ENCODE measurements at places on chromosomes 1 and 21. TPM values are rescaled to one million over a fixed set of nuclear protein-coding genes. Genes with fewer than 3 reads are reported as not detected.
A peak's percentile ranks its signal among the peaks of the same experiment; 100 is the strongest.

The MEX3A gene
- 0.30 TPM for total RNA-seq

The CFAP74 gene
- 17.8 TPM for total RNA-seq

The KRTAP21-3 gene
- total RNA-seq, result not detected

The AK5 gene
- total RNA-seq, result 0.74 TPM

The LRRC3 gene
- 4.5 TPM for total RNA-seq

The HMGCS2 gene
- total RNA-seq, result 1.5 TPM

The C2CD2 gene
- total RNA-seq, result 24.6 TPM

The GNAT2 gene
- 0.20 TPM for total RNA-seq

The CD1E gene
- 4.0 TPM for total RNA-seq

The EMC1 gene
- 65.0 TPM for total RNA-seq

The IVL gene
- total RNA-seq, result not detected

The CTSE gene
- 95.8 TPM for total RNA-seq

The TYW3 gene
- 17.6 TPM for total RNA-seq

- DNase-seq, result peak; percentile 83
Observed at GRCh38 chr1:982765-983436, 1.0 kb upstream of the PERM1 start.

GRCh38 chr1:153968408-153968807, 706 bp downstream of the CREB3L4 start:
- no peak for DNase-seq

GRCh38 chr1:219664310-219665029, 51.6 kb upstream of the ZC3H11B start:
- no peak for DNase-seq

GRCh38 chr1:5298376-5298775, 644.0 kb downstream of the AJAP1 start:
- DNase-seq, result no peak

DNA sequence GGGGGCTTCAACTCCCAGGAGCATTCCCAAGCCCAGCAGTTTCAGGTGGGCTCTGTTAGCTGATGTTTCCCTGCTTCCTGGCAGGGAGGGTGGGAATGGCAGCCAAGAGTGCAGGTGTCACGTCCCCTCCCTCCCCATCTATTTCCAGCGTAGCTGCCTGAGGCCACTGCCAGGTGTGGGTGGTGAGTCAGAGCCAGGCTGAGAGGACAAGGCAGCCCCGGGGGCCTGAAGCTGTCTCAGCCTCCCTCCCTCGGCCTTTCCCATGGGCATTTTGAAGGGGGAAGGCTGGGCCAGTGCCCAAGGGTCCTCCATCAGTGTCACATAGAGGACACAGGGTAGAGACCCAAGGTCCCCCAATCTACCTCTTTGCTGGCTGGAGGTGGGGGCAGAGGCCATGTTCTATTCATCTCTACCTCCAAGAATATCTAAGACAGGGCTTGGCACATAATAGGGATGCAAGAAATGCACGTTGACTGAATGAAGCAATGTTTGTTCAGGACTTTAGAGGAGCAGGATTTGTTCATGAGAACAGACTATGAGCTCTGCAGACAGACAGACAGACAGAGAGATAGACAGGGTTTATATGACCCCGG, 34.4 kb upstream of the ID3 start:
- no peak for DNase-seq

DNA sequence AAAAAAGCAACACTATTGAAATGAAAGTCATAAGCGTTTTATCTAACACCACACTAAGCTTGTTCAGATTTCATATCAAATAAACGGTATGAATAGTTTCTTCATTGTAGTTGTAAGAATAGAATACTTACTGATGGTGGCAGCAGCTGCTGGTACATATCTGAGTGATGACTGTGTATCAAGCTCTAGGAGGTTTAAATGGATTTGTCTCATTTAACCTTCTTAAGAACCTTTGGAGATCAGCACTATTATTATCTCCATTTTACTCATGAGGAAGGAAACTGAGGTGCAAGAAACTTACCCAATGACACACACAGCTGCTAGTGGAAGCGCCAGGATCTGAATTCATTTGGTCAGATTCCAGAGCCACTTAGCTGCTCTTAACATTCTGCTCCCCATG, 104.0 kb downstream of the EIF4G3 start:
- DNase-seq, result no peak

GRCh38 chr21:32909393-32909792, 116.3 kb upstream of the OLIG2 start:
- no peak for DNase-seq

GRCh38 chr1:202915146-202915545, 11.9 kb downstream of the KLHL12 start:
- no peak for DNase-seq

GRCh38 chr1:212777151-212777550, 14.4 kb downstream of the NSL1 start:
- no peak for DNase-seq

GRCh38 chr1:215241451-215241850, 158.9 kb downstream of the KCNK2 start:
- no peak for DNase-seq

- no peak for DNase-seq
Observed at GRCh38 chr1:50348449-50349241, 74.6 kb downstream of the DMRTA2 start.

DNA sequence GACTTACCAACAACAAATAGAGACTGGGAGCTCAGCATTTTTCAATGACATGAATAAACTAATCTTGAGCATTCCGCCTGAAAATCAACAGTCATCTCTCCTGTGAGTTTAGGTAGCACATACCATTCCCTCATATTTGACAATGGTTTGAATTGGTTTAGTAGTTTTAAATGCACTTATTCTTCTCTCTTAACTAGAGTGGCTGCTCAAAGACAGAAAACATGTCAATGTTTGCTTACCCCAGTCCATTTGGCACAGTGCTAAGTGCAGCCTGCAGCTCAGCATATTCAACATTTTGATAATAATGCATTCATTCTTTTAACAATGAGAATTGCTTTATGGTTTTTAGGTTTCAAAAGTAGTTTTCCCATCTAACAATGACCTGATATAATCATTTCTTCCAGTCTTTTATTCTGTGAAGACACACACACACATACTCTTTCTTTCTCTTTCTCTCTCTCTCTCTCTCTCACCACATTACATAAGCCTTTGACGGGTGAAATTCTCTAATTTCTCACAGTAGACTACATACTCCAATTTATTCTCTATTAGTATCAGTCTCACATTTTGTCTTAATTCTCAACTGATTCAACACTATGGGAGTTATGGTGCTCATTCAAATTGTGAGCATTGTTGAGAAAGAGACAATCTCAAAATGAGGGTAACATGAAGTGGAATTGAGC, 432.3 kb downstream of the LRRIQ3 start:
- no peak for DNase-seq

DNA sequence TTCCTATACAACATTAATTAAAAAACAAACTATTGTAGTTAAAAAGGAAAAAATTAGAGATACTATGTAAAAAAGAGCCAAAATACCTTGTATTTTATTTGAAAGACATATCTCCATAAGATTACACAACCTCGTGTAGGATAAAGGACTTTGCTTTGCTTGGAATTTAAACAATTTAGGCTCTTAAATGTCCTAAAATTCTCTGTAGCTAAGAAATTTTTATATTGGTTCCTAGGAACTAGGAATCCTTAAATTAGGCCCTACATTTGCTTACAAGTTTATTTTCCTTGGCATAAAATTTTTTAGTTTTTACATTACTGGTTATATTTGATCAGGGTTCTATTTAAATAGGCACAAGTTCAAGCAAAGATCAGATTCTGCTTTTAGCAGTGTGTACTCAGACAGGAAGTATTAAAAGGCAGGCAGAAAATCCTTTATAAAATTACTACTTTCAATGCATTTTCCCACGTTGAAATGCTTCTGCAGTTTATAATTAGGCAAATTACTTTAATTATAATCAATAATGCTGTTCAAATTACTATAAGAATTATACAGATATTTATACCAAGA, 3.4 kb upstream of the ANGPTL3 start:
- no peak for DNase-seq

DNA sequence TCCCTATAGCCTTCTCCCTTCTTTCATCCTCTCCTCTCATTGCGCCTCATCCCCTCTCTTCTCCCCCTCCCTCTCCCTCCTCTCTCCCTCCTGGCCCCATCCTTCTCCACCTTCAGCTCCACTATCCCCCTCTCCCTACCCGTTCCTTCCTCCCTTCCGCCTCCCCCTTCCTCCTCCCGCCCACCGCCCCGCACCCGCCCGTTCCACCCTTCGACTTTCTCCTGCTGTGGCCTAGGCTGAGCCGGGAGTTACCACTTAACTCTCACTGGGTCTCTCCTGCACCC, 1.6 kb downstream of the NPR1 start:
- no peak for DNase-seq

DNA sequence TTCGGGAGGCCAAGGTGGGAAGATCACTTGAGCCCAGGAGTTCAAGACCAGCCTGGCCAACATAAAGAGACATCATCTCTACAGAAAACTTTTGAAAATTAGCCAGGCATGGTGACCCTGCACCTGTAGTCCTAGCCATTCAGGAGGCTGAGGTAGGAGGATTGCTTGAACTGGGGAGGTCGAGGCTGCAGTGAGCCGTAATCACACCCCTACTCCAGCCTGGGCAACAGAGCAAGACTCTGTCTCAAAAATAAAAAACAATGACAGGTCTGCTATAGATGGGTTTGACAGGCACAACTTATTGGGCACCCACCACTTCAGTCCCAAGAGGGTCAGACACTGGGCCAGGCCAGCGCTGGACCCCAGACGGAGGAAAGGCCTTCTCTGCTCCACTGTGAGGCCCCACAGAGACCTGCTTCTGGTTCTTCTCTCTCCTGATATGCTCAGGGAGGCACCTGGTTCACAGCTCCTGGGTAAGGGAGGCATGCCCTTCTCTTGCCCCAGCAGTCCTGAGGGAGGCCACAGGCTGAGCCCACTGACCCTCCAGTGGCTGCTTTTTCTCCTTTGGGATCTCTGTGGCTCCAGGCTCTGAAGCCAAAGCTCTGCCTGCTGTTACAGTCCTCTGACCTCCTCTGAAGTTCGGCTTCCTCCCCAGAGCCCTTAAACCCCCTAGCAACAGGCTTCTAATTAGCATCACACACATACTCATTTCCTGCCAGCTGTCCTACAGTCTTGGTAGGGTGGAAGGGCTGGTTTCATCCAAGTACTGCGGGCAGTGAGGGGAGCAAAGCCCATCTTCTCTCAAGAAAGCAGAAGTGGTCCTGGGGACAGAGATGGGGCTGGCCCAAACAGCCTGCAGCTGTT, 14.4 kb downstream of the S100A16 start:
- no peak for DNase-seq

- peak; percentile 93 for DNase-seq
Observed at GRCh38 chr1:234963180-234963903, 165.3 kb downstream of the TOMM20 start.

DNA sequence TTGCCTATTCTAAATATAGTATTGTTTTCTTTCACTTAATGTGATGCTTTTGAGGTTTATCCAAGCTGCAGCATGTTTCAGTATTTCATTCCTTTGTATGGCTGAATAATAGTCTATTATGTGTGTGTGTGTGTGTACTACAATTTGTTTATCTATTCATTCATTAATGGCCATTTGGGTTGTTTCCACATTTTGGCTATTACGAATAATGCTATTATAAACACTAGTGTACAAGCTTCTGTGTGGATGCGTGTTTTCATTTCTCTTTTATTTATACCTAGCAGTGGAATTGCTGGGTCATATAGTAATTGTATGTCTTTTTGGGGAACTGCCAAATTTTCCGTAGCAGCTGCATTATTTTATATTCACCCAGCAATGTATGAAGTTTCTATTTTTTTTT, 15.0 kb upstream of the THEM5 start:
- no peak for DNase-seq

GRCh38 chr1:179750630-179751029, 7.5 kb downstream of the FAM163A start:
- DNase-seq, result no peak

DNA sequence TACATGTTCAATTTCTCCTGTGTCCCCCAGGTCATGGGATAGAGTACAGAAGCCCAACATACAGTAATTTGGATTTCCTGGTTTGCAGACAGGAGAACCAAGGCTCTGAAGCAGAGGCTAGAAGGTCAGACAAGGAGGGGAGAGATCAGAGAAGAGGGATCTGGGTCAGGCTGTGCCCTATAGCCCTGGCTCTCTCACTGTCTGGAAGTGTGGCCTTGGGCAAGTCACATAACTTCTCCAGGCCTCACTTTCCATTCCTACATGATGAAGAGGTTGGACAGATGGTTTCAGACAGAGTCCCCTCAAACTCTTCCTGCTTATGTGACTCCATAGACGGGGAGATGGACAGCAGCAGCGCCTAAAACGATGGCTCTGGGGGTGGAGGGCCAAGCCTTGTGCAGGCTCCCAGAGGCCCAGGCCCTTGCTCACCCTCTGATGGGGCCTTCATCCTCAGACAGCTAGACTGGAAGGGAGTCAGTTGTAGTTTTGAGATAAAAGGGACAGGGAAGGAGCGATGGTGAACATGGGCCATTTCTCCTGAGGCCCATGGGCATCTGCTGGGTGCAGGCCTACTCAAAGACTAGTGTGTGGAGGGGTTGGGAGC, 2.9 kb downstream of the TRIM62 start:
- no peak for DNase-seq

DNA sequence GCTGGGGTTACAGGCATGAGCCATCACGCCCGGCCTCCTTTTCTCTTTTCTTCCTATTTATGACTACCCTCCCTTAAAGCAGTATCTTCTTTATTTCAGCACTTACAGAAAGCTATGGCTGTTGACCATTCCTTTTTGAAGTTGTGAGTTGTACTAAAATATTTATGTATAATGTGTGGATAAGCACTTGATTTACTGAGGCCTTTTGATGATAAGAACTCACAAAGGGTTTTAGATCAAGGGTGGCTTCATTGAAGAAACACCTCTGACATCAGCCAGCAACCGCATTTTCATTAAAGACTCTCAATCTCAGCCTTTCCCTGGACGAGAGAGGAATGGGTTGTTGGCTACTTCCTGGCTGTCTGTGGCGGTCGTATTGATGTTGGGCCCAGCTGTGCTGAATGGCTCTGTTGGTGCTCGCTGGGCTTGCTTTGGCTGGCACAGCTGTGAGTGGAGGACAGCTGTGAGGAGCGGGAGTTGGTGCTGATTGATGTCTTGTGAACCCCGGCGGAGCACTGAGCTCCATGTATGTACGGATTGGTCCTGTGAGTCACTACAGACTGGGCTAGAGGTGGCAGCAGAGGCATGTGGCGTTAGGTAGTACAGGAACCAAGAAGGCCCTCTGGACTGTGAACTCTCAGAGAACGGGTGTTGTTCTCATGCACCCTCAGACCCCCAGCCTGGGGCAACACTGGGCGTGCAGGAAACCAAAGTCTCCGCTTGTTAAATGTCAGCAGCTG, 208.8 kb downstream of the KIF26B start:
- DNase-seq, result no peak

All from upper lobe of left lung (tissue), 6 donors.